Fibroblast of villous mesenchyme (primary cell): ENCODE measurements at places on chromosomes 16 and 17.

GRCh38 chr17:80349151-80349651 lies 65.8 kb upstream of the ENDOV start:
- peak; percentile 16 for DNase-seq

DNA sequence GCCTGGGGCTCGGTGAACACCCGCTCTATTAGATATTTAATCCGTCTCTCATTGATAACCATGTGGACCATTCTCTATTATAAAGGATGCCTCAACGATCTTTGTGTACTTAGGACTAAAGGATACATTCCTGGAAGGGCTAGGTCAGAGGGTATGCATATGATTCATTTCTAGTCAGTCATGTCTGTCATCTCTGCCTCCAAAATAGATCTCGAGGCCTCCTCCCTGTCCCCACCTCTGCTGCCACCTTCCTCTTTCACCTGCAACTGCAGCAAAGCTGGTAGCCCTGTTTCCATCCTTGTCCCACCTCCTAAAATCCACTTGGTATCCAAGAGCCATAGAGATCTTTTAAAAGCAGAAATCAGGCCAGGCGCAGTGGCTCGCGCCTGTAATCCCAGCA lies 121.5 kb downstream of the KATNIP start:
- DNase-seq = no peak

DNA sequence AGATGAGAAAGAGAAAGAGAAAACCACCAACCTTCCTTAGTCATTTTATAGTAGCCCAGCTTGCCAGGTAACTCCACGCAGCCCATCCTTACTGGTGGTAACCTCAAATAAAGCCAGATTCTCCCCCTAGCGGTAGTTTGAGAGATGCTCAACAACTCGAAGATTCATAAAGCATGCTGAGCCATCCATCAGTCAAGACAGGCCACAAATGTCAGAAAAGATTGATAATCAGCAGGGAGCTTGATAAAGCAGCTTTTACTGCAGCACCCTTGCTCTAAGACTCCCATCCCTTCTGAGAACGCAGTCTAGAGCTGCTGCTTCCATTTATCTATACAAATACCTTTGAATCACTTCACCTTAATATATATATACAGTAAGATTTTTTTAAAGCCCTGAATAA lies 451.5 kb upstream of the HSBP1 start:
- peak; percentile 63 for DNase-seq

DNA sequence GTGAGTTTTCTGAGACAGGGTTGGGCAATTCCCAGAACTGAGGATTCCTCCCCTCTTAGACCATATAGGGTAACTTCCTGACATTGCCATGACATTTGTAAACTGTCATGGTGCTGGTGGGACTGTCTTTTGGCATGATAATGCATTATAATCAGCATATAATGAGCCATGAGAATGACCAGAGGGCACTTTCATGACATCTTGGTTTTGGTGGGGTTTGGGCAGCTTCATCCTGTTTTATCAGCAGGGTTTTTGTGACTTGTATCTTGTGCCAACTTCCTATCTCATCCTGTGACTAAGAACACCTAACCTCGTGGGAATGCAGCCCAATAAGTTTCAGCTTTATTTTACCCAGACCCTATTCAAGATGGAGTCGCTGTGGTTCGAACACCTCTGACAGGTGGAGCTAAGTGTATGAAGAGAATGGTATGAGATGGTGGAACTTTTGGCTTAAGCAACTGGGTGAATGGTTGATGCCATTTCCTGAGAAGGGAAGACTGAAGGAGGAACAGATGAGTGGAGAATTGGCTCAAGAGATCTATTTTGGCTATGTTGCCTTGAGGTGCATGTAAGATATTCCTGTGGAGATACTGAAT lies 217.3 kb downstream of the RAB11FIP4 start:
- DNase-seq = no peak

- no peak for DNase-seq
Observed at GRCh38 chr17:38329808-38330730, 13.7 kb downstream of the GPR179 start.

DNA sequence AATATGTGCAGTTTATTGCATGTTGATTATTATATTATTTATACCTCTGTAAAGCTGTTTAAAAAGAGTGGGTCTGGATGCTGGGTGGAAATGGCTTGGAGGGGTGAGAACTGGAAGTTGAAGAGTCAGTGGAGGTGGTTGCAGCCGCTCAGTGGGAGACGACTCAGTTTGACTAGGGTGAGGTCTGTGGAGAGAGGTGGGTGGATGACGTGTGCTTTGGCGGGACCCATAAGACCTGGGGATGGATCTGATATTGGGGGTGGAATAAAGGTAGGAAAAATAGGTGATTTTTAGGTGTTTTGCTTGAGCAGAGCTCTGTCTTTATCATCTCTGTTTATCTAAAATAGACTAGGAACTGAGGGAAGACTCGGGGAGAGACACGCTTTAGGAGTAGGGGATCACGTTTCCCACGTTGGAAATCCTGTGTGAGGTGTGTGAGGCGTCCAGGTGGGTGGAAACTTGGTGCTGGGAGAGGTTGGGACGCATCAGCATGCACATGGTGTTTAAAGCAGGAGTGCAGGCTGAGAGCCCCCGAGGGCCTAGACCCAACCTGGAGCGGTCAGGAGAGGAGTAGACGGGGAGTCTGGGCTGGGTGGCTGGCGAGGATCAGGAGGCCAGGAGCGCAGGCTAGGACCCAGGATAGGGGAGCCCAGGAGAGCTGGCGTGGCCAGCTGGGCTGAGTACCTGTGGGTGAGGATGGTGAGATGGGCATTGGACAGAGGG lies 17.2 kb downstream of the NT5M start:
- DNase-seq = no peak

DNA sequence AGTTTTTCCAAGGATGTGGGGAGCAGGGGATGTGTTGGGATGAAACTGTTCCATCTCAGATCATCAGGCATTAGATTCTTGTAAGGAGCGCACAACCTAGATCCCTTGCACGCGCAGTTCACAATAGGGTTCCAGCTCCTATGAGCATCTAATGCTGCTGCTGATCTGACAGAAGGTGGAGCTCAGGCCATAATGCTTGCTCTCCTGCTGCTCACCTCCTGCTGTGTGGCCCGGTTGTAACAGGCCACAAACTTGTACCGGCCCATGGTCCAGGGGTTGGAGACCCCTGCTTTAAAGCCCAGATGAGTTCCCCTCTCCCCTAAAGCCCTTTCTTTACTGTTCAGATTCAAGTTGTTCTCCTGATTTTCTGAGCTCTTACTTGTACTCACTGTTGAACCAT lies 44.8 kb downstream of the RNF135 start:
- DNase-seq = no peak

GRCh38 chr17:11935734-11936406 lies 61.4 kb downstream of the ZNF18 start:
- DNase-seq = peak; percentile 42

DNA sequence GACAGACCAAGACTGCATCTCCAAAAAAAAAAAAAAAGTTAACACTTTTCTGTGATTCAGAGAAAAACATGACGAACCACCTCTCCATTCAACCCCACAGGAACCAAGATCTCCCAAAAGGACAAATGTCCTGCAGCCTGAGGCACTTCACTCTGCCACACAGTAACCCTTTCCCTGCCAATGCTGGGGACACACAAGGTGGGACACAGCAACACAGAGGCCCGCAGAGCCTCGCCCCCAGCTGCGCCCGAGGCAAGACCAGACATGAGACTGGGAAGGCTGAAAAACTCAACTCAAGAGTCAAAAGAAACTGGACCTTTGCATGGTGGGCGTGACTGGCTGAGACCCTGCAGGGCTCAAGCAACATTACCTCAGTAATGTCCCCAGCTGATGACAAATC lies 34.0 kb downstream of the FANCA start:
- DNase-seq = no peak

GRCh38 chr16:62638324-62638911 lies 602.2 kb upstream of the CDH8 start:
- DNase-seq = no peak

DNA sequence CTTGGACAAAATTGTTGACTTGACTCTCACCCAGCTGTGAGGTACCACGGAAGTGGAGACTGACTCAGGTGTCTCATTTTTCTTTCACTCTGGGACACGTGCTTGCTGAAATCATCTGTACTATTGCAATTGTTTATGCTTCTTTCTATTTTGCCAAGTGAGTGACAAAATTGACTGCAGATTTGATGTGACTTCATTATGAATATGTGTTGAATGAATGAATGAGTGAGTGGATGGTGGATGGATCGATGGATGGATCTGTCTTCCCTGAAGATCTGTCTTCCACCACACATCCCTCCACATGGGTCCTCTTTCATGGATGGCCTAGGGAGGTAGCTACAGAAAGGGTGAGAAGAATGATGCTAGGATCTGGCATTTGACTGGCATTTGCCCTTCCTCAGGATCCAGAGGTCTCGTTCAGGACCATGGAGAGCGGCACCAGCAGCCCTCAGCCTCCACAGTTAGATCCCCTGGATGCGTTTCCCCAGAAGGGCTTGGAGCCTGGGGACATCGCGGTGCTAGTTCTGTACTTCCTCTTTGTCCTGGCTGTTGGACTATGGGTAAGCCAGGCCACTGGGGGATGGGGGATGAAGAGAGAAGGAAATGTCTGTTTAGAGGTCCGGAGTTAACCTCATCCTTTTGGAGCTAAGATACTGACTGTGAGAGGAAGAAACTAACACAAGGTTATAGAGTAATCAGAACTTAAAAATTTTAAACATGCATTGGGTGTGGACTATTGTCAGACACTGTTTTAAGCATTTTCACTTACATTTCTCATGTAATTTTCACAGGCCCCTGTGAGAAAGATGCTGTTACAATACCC lies 12.7 kb downstream of the SLC5A11 start:
- peak; percentile 61 for DNase-seq

GRCh38 chr16:53121043-53121620 lies 66.3 kb downstream of the CHD9 start:
- DNase-seq = peak; percentile 76

- DNase-seq = no peak
Observed at GRCh38 chr16:59213952-59214351, 479.8 kb upstream of the GOT2 start.

GRCh38 chr17:21239680-21240368 lies 13.4 kb downstream of the NATD1 start:
- peak; percentile 41 for DNase-seq

DNA sequence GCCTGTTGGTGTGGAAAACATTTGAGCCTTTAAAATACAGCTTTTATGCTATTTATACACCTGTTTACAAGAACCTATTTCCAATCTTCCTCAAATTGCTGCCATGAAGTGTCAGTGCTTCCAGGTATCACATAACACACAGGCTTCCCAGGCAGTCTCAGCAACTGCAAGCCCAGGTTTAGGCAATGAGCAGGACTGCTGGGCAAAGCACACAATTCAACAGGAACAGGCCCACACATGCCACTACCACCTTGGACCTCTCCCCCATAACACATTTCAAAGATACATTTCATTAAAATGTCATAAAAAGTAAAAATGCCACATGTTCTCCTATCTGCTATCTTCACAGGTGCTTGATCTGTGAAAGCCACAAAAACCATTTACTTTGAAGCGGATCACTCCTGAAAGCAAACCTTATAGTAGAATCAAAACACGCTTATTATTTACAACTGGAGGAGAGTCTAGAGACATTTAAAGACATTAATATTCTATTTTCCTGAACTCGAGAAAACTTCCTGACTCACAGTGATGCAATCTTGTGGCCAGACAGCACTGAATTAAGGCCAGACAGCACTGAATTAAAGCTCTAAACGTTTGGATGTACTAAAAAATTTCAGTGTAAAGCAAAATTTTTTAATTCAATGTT lies 31.5 kb downstream of the ANKFY1 start:
- peak; percentile 81 for DNase-seq

DNA sequence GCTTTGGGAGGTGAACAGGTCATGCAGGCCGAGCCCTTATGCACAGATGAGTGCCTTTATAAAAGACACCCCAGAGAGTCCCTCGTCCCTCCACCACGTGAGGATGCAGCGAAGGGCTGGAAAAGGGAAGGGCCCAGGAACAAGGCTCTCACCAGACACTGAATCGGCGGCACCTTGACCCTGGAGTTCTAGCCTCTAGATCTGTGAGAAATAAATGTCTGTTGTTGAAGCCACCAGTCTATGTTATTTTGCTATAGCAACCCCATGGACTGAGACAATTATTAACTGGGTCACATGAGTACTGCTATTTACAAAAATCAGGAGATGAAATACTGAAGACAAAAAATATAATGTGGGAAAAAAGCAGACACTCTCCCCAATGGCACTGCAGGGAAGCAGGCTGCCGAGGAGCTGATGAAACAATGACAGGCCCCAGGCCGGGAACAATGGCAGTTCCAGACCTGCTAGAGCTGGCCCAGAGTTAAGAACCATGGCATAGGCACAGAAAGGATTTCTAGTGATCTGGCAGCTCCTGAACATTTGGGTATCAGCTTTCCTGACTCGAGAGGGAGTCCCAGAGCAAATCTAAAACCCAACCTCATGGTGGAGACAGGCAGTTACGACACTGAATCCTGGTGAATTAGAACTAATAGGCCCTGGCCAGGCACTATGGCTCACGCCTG lies 17.8 kb upstream of the GGA2 start:
- no peak for DNase-seq

- peak; percentile 57 for DNase-seq
Observed at GRCh38 chr16:48408688-48409087, 23.5 kb upstream of the SIAH1 start.

- no peak for DNase-seq
Observed at GRCh38 chr16:8646326-8647053, 25.0 kb downstream of the METTL22 start.

DNA sequence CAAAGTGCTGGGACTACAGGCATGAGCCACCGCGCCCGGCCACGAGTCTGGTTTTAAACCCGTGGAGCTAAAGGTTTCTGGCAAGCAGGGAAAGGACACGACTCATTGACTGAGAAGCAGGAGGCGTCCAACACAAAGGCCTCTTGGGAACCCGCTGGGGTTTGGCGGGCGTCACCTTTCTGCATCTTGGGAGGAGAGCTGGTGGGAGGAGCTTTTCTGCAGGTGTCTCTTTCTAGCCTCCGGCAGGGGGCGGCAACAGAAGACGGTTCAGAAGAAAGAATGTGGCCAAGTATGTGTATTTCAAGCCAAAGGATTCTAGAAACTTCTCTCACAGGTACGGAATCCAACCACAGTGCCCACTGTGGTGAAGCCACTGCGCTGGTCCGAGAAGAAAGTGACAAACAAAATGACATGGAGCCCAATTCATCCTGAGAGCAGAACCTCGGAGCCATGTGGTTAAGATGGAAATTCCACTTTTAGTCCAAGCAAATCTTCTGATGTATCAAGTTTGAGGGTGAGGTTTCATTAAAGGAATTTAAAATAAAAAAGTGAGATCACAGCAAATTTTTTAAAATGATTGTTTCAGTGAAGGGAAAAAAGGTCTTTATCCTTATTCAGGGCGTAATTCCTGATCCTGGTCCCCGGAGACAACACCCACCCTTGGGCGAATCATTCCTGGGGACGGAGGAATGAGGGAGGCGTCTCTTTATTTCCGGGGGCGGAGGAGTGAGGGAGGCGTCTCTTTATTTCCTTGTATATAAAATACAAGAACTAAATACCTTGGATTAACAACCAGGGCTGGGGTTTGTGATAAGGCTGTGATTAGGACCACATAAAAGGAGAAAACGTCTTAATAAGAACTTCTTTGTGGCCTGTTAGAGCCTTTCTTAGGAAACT lies 97.6 kb downstream of the MRM3 start:
- peak; percentile 84 for DNase-seq

DNA sequence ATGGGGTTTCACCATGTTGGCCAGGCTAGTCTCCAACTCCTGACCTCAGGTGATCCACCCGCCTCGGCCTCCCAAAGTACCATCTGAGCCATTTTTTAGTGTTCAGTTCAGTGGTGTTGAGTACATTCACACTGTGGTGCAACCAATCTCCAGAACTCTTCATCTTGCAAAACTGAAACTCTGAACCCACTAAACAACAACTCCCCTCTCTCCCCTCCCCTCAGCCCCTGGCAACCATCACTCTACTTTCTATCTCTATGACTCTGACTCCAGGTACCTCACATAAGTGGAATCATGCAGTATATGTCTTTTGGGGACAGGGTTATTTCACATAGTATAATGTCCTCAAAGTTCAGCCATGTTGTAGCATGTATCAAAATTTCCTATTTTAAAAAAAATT lies 18.7 kb upstream of the MAPK3 start:
- no peak for DNase-seq
